ENCODE measurements at places on chromosomes 4 and X. TPM values are rescaled to one million over a fixed set of nuclear protein-coding genes. Genes with fewer than 3 reads are reported as not detected.

The ARHGEF38 gene
- not detected for total RNA-seq

The HERC5 gene
- 24.8 TPM for total RNA-seq

The TASL gene
- total RNA-seq, result 2.7 TPM

The CNKSR2 gene
- 8.0 TPM for total RNA-seq

The PRKG2 gene
- total RNA-seq, result 0.25 TPM

The TRIM2 gene
- 0.32 TPM for total RNA-seq

The CPZ gene
- total RNA-seq, result not detected

The ITGB1BP2 gene
- total RNA-seq, result 7.8 TPM
